Nucleus accumbens (tissue), 56 donors: ENCODE measurements at places on chromosomes 7 and 10.
A peak's percentile ranks its signal among the peaks of the same experiment; 100 is the strongest.

DNA sequence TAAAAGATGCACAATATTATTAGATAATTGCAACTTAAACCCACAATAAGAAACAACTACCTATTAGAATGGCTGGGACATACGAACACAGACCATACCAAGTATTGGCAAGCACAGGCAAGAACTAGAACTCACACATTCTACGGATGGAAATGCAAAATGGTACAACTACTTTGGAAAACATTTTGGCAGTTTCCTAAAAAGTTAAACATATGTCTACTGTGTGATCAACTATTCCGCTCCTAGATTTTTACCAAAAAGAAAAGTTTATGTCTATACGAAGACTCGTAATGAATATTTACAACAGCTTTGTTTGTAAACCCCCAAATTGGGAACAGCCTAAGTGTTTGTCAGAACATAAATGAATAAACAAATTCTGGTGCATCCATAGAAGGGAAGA, 194.7 kb downstream of the FGFR2 start:
- no peak for DNase-seq

GRCh38 chr10:22625516-22626290, 88.7 kb downstream of the PIP4K2A start:
- no peak for DNase-seq

- DNase-seq: no peak
Observed at GRCh38 chr10:91349381-91349780, 60.8 kb upstream of the HECTD2 start.

DNA sequence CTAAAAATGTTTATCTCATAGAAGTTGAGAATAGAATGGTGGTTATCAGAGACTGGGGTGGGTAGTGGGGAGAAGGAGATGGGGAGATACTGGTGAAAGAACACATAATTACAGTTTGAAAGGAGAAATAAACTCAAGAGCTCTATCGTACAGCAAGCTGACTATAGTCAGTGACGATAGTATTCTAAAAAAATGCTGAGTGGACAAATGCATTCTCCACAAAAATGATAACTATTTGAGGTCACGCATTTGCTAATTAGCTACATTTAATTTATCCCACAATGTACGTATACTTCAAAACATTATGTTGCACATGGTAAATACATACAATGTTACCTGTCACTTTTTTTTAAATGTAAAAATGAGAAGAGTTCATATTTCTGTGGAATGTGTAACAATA, 507.7 kb downstream of the CALN1 start:
- no peak for DNase-seq

DNA sequence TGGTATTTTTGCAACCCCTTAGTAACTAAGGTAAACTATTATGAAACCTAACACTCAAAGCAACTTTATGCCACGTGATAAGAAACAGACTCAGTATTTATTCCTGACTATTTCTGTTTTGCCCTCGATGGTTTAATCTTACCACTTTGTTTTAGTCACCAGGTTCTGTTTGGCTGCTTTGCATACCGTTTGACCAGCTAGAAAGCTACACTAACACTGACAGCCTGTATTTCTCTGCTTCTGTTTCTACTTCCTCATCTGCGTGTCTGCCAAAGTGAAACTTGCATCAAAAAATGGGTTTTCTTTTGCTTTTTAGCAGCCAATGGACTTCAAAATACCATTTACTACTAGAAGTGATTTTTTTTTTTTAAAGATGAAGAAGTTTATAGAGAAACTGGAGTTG, 802.5 kb downstream of the GRM8 start:
- no peak for DNase-seq

DNA sequence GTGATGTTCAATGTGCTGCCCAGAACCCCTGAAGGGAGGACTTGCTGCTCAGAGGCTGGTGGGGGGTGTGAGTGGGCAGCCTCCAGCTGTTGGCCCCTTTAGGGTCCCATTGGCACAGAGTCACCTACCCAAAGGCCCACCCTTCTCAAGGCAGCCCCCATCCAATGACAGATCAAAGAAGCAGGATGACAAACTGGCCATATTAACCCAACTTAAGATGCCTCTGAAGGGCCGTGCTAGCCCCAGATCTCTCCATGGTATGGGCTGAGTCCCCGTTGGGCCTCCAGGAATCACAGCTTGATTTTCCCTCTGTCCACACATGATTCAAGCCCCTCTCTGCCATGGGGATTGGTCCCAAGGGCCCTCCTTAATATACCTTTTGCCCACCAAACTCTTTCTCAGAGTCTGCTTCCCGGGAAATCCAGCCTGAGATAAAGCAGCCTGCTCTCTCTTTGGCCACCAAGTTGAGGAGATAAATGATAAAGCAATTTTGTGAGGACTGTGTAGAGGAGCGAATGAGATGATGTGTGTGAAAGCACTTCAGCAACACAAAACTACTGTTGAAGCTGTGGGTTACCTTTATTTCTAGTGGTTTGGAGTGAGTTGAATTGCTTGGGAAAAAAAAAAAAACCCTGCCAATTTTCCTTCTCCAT, 38.2 kb upstream of the C10orf71 start:
- no peak for DNase-seq

- peak; percentile 95 for DNase-seq
Observed at GRCh38 chr10:43362191-43362839, 9.1 kb upstream of the FXYD4 start.

GRCh38 chr10:25556457-25556856, 377.6 kb upstream of the MYO3A start:
- no peak for DNase-seq

DNA sequence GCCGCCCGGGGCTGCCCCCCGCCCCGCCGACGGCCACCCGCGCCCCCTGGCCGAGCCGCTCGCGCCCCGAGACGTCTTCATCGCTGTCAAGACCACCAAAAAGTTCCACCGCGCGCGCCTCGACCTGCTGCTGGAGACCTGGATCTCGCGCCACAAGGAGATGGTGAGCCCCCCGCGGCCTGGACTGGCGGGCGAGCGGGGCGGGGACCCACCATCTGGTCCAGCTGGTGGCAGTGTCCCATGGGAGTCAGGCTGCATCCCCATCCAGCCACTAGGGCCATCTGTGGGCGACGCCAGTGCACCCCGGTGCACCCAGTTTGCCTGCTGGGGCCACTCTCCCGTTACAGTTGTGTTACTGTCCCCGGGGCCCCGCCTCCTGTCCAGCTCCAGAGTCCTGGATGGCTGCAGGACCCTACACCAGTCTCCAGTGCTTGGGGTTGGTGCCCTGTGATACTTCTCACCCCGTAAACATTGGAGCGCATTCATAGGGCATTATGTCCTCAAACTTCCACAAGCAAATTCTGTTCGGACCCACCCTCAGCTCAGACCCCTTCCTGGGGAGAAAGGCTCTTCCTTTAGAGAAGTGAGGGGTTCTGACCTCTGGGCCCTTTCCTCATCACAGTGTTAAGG, 672 bp downstream of the LFNG start:
- DNase-seq: no peak

GRCh38 chr10:74419491-74419951, 268.5 kb downstream of the ADK start:
- DNase-seq: no peak

DNA sequence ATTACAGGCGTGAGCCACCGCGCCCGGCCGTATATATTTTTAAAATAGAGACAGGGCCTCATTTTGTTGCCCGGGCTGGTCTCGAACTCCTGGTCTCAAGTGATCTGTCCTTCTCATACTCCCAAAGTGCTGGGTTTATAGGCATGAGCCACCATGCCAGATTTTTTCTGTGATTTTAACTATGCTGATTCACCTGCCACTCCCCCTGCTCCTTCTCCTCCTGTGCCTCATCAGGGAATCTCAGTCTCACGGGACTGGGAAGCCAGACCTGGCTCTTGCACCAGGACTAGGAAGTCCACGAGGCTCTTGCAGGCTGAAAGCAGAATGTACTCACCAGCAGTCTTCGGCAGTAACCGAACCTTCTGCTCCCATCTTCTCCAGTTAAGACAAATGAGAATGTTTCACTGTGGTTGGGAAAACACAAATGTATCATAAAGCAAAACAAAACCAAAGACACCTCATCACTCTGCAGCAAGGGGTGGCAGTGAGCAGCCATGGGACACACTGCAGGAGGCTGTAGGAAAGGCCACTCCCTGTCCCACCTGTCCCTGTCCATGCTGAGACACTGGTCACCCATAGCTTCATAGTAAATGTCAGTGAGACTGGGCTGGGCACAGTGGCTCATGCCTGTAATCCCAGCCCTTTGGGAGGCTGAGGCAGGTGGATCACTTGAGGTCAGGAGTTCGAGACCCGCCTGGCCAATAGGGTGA, 78.7 kb upstream of the MKRN1 start:
- DNase-seq: no peak

DNA sequence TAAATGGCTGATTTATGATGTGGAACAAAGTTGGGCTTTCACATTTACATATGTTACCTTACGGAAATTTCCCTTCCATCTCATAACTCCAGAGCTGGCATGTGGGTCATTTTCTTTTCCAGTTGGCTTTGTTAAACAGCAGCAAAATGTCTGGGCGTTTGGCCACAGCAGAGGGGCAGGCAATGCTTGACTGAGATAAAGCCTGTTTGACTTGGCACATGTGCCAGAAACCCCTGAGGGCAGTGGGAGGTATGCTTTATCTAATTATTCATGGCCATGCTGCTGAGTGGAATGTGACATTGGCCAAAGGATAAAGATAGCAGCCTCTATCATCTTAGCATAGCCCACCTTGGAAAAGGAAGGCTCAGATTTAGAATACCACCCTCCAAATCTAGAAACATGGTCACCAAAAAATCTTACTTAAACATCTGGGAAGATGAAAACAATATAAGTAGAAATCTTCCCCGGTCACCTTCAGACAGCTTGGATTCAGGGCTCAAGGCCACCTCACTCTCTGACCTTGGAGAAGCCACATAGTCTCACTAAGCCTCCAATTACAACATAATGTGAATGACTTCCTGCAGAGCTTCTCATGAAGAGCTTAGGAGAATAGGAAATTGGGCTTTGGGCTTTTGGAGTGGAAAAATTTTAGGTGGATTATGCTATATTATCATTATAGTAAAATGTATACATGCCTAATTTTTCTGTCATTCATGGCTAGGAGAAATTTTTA, 101.5 kb downstream of the GRM3 start:
- no peak for DNase-seq

DNA sequence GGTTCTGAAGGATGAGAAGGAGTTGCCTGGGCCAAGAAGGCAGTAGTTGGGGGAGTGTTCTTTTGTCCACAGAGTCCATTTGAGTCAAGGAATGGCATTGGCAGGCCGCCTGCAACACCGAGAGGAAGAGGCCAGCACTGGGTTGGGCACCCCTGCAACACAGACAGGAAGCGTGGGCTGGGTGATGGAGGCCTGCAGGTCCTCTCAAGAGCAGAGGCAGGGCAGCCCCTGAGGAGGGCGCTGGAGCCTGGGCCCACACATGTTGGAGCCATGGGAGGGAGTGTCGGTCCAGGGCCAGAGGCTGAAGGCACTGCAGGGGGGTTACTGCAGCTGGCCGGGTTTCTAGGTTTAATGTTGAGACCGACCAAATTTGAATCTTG, 137.3 kb downstream of the PTPN20 start:
- DNase-seq: no peak

DNA sequence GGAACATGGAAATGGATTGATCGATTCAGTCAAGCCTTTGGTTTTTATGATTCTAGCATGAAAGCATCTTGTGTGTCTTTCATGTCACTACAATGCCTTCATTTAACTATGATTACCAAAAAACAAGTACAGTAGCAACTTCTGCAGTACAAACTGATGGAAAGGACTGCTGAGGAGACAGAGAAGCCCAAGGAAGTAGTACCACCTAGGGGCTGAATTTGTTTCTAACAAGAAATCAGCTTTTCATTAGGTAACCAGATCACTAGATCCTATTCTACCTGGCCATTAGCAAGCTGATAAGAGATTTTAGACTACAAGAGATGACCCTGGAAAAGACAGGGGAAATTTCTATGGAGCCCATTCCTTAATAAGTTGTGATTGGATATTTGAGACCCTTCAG, 3.2 kb upstream of the IFIT1 start:
- DNase-seq: no peak

DNA sequence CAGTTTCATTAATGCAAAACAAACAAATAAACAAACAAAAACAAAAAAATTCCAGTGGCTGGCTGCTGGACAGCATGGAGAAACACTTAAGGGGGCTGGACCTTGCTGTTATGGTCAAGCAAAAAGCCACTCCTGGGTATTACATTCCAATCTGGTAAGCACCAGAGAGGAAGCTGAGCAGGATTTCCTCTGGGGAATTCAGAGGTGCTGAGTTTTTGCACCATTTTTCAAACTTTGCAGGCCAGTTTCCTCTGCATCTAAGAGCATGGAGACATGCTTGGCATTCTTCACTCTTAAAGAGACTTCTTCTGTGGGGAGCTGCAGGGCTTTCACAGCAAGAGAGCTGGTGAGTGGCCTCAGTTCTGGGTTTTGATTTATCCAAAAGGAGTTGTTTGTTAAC, 84.5 kb downstream of the FZD1 start:
- no peak for DNase-seq

GRCh38 chr7:42522227-42522991, 285.4 kb upstream of the GLI3 start:
- no peak for DNase-seq

- no peak for DNase-seq
Observed at GRCh38 chr10:73859428-73859783, 14.9 kb downstream of the CAMK2G start.

DNA sequence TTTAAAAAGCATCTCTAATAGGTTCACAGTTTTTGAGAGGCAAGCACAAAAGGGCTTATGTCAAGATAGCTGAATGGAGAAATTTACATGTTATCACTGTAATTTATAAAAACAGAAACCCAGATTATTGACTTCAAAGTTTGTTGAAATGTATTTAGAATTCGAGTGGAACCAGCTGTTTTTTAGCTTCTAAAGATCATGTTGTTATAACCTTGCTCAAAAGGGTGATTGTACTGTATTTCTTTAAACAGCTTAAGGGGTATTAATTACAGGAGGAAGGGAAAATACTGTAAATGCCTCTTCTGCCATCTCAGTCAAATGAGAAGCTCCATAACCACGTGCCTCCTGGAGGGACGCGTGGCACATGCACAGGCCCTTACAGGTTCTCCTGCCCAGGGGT, 156.2 kb upstream of the MGMT start:
- no peak for DNase-seq
